ENCODE measurements at places on chromosomes 12 and 14.

DNA sequence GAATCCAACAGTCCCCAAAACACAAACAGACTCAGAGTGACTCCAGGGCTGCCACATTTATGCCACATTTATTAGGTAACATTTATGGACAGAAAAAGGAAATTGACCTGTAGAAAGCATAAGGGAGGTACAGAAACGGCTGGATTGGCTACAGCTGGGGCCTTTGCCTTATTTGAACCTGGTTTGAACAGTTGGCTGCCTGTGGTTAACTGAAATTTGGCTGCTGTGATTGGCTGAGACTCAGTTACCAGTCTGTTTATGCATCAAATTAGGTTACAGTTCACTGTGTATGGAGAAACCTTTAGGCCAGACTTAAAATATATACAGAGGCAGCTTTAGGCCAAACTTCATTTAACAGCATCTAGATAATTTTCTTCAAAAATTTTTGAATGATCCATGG is 27.8 kb upstream of the PCNX1 start:
- no peak for DNase-seq

DNA sequence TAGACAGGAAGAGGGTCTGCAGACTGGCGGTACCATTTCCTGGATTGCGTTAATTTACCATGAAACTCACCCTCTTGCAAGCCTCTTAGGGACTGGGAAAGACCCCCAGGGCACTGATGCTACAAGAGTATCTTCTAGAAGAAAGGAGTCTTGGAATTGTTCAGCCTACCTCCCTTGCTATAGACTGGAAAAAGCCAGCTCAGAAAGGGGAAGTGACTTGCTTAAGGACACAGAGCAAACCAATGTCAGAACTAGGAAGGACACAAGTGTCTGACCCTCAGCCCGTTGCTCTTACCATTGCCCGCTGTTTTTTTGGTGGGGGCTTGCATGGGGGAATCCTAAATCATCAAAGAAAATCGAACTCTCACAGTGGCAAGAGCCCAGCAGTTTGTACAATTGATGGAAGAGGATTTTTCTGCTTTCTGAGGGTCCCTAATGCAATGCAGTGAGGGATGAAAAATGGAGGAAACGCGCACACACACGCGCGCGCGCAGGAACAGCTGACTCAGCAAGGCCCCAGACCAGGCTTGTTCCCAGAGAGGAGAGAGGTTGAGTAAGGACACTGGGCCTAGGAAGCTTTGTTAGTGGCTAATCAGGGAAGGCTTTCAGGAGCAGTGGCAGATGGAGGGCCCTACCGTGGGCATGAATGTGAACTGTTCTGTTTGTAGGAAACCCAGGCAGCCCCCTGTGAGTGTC is 50.9 kb downstream of the RIN3 start:
- no peak for DNase-seq

GRCh38 chr12:24078318-24078765 is 128.9 kb upstream of the SOX5 start:
- peak; percentile 36 for DNase-seq

DNA sequence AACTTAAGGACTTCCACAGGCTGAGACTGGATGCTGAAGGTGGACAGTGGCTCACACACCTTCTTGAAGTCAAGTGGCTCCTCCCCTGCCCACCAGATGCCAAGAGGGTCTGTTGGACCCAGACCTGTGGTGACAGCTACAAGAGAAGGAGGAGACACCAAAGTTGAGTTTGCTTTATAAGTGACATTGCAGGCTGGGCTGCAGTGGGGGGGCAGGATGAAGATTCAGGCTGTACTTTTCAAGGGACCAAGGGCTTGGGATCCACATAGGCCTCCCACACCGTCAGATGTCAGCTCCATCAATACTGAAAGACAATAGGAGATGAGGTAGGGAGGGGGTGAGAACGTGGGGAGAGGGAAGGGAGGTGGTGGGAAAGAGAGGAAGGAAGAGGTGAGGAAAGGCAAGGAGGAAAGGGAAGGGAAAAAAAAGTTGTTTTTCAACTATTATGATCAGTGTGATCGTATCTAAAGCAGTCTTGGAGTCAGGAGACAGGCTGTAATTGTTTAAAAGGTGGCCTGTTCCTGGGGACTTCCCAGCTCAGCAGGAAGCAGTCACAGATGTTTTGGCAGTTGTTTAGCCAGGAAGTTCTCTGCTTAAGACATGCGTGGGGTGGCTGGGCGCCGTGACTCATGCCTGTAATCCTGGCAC is 84.1 kb upstream of the RESF1 start:
- peak; percentile 81 for DNase-seq

- DNase-seq = no peak
Measured at GRCh38 chr14:70822530-70823185, 13.3 kb upstream of the MAP3K9 start.

DNA sequence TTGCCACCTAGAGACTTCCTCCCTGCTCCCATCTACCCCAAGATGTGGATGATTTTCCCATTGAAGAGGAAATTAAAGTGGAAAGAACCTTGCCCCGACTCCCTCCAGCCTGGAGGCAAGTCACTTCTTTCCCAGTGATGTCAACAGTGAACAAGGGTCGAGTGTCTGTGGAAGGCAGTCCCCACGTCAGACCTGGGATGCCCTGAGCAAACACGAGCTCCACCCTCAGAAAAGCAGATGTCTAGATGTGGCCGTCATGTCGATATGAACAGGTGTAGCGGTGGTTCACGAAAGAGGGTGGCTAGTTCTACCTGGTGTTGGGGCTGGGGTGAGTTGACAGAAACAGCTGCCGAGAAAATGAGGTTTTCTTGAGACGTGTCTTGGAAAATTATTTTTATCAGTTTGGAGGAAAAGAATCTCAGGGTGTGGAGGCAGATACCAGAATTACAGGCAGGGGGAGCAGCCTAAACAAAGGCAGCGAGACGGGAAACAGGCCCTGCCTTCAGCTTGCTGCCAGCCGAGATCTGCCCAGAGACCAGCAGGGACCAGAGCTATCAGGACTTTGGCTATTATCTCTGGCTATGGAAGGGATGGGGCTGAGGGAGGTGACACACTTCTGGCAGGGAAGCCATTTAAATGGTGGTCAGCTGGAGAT is 25.9 kb downstream of the SYNDIG1L start:
- peak; percentile 1 for DNase-seq

Data from brain microvascular endothelial cell (primary cell).